ENCODE measurements at places on chromosomes 6 and 20.

DNA sequence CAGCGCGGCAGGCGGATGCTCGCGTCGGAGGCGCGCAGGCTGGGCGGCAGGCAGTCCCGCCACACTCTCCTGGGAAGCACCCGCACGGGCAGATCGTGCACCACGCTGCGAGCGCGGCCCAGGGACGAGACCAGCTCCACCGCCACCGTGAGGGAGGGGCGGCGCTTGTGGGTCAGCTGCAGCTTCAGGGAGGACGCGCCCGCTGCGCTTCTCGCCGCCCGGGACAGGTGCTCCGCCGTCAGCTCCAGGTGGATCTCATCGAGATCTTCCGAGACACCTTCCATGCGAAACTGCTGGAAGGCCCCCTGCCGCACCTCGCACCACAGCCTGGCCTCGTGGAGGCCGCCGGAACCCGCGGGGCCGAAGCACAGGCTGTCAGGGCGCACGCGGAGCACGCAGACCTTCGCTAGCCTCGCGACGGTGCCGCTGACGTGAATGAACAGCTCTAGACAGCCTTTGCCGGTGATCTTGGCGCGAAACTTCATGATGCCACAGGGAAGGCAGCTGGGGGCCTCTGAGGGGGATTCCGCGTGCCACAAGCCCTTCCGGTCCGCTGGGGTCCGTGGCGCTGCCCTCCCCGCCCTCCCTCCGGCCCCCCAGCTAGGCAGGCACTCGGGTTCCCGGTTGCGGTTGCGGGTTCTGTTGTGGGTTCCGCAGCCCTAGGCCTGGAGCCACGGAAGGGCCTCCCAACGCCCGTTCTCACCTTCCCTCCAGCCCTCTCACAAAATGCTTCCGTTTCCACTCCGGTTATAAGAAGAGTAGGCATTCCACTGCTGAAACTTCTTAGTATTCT is at the start of gene HUS1B:
HUS1B (minus strand) TSS at position 641 of the 793 bp plus-strand sequence; CDS start at position 485, 156 bp downstream.
- DNase-seq = no peak

- no peak for DNase-seq
Measured at GRCh38 chr6:4615891-4616290, 160.3 kb upstream of the CDYL start.

- DNase-seq = no peak
Measured at GRCh38 chr20:24006626-24007025, 18.0 kb upstream of the GGTLC1 start.

DNA sequence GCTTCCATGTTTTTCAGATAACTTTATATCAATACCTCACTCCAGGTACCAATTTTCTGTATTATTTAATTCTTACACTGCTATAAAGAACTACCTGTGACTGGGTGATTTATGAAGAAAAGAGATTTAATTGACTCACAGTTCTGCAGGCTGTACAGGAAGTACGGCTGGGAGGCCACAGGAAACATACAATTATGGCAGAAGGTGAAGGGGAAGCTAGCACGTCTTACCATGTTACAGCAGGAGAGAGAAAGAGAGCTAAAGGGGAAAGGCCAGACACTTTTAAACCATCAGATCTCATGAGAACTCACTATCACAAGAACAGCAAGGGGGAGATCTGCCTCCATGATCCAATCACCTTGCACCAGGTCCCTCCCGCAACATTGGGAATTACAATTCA is 119.1 kb upstream of the BMP5 start:
- DNase-seq = no peak

DNA sequence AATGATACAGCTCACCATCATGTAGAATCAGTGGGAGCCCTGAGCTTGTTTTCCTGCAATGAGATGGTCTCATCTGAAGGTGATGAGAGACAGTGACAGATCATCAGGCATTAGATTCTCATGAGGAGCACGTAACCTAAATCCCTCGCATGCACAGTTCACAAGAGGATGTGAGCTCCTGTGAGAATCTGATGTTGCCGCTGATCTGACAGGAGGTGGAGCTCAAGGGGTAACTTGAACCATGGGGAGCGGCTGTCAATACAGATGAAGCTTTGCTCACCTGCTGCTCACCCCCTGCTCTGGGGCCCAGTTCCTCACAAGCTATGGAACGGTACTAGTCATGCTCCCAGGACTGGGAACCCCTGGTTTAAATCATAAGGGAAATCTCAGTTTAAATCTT is 89.2 kb downstream of the THBS2 start:
- DNase-seq = no peak

DNA sequence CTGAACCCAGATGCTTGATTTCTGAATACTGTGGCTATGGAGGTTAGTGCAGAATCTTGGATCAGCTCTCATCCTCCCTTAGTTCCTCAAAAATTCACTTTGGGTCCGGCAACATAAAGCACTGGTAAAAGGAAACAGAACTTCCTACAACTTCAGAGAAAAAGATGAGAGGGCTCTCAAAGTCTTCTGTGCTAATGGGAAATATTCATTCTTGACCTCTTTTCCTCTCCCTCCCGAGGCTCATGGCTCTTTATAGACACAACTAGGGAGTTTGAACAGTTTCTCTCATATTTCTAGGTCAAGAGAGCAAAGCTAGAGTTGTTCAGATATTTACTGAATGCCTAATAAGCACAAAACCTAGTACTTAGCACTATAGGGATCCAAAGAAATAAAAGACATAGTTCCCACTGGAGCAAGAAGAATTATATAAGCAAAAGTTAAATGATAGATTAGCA is 124.1 kb upstream of the TCF21 start:
- DNase-seq = no peak
